ENCODE measurements at places on chromosomes 3 and 15. TPM values are rescaled to one million over a fixed set of nuclear protein-coding genes. Genes with fewer than 3 reads are reported as not detected.

GRCh38 chr3:129663045-129663446, 56.6 kb upstream of the PLXND1 start:
- peak; percentile 89 for DNase-seq

DNA sequence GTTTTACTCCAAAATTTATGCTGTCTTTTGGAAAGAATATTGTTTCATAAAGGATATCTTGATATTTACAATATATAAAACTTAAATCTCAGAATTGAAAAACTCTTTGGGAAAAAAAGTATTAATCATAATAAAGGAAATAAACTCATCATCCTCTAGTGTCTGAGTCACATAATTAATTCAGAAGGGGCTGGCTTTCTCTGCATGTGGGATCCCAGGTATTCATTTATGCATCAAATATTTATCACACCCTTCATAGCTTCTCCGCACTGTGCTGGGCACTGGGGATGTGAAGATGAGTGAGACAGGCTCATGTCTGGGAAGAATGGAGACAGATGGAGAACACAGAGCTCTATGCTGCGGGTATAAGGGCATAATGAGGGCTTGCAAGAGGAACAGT, 65.6 kb downstream of the CCNL1 start:
- no peak for DNase-seq

The FRMD5 gene
- 0.51 TPM for total RNA-seq

DNA sequence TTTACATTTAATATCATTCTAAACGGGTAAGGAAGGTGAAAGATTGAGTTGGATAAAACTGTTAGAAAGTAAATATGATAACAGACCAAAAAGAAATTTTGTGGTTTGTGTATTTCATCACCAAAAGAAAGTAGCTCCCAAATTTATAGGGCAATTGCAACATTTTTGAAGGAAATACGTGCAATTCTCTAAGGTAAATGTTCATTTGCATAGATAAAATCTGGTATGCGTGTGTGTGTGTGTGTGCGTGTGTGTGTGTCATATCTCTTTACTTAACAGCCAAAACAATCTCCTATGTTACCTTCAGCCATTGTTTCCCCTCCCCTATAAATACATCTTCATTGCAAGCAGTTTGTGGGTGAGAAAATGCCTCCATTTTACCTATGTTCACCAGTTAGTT, 208.4 kb downstream of the TNIK start:
- no peak for DNase-seq

The MYRIP gene
- total RNA-seq, result 0.07 TPM

The MNS1 gene
- total RNA-seq, result 1.1 TPM

The IL5RA gene
- total RNA-seq, result not detected

DNA sequence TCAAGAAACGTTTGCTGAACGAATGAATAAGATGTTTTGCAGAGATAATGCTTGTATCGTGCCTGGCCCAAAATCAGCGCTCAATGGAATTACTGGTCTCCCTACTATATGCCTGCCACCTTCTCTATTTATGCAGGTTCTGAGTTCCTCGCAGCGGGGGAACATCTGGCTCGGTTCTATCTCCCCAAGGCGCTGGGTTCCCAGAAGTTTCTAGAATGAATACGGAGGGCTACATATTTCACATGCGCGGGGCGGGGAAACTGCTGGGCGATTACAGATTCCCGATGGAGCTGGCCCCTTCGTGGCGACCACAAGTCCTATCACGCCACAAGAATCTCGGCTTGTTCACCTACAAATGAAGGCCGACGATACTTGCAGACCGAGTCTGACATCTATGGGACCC, 411 bp upstream of the EIF2B5 start:
- DNase-seq, result no peak

DNA sequence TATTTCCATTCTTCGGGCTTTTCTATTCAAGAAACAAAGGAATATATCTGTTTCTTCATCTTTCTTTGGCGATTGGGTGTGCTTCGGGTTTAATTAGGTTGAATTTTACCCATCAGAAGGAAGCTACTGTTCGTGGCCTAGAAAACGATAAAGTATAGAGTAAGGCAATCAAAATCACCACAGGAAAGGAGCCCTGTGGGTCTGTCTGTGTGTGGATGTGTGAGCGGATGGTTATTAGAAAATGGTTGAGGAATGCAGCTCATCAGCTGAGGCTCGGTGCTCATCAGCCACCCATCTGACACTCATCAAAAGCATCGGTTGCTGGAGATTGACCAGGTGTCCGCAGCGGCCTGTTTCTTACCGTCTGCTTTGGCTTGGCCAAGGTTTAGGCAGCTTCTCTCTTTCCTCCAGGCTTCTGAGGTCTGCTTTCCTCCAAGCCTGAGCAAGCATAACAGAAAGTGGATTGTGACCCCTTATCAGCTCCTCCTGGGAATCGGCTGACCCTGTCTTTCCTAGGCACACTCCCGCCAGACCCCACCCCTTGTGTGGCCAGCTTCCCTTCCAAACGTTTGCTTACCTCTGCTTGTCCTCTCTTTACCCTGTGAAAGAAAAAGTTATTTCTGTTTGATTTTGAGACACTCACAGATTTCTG, 17.6 kb upstream of the ISLR start:
- no peak for DNase-seq

- peak; percentile 74 for DNase-seq
Observed at GRCh38 chr3:187679638-187680396, 9.6 kb upstream of the SST start.
